ENCODE measurements at places on chromosomes 5 and 9.

DNA sequence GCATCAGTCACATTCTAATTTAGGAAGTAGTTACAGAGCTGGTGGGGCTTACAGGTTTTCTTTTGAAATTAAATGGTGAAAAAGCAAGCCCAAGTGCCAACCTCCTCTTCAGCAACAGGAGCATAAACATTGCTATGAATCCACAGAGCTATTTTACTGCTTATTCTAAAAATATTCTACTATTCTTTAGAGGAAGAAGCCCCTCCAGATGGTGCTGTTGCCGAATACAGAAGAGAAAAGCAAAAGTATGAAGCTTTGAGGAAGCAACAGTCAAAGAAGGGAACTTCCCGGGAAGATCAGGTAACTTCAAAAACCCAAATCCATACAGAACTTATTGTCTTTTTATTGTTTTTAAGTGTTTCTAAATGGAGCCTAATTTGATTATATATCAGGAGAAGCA is 202.8 kb downstream of the CWC27 start:
- peak; percentile 34 for DNase-seq

GRCh38 chr9:94949370-94949769 is 222.9 kb downstream of the AOPEP start:
- DNase-seq = no peak

- peak; percentile 13 for DNase-seq
These were observed 352.4 kb downstream of the CETN3 start for GRCh38 chr5:90056911-90057705.

DNA sequence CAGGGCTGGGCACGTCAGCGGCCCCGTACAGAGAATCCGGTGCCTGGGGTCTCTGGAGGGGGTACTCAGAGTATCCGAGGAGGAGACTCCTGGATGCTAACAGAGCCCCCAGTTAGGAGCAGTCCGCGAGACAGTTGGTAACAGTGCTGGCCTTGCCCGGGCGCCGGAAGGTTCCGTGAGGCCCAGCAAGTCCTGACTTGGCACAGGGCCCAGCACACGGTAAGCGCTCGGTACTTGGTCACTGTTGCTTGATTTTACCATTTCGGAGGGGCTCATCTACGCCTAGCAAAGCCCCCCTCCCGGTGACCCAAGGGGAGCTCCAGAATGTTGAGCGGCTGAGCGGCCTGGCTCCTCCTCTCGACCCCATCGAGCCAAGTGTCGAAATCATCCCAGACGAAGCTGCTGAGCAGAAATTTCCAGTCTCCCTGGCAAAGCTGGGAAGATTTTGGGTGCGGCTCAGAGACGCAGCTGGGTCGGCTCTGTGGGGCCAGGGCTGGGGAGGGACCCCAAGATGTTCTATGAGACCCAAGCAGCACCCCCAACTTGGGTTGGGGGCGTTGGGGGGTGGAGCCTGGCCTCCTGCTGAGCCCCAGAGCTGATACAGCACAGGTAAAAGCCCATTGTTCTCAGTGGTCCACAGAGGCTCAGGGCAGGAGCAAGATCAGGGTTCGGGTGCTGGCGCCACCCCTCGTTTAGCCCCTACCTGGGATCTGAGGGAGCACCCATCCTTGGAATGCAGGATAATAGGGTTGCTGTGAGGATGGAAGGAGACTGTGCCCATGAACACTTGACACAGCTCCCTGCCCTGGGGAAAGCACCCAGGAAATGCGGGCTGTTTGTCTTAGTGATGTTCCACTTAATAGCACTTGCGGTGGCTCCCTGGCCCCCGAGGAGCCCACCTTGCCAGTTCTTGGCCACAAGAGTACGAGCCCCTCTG is 137.2 kb downstream of the C9orf50 start:
- DNase-seq = peak; percentile 91

- DNase-seq = peak; percentile 9
These were observed 136.7 kb downstream of the CD180 start for GRCh38 chr5:67059744-67060490.

- DNase-seq = no peak
These were observed 20.1 kb downstream of the LHFPL2 start for GRCh38 chr5:78628270-78628992.

- DNase-seq = peak; percentile 74
These were observed 144.6 kb upstream of the PCA3 start for GRCh38 chr9:76619640-76620039.

- peak; percentile 67 for DNase-seq
These were observed 79.4 kb downstream of the SLC1A3 start for GRCh38 chr5:36685631-36686288.

GRCh38 chr9:33264003-33264472 is 470 bp downstream of the BAG1 start:
- peak; percentile 4 for DNase-seq

- DNase-seq = no peak
These were observed 964 bp upstream of the COL5A1 start for GRCh38 chr9:134640506-134641172.

DNA sequence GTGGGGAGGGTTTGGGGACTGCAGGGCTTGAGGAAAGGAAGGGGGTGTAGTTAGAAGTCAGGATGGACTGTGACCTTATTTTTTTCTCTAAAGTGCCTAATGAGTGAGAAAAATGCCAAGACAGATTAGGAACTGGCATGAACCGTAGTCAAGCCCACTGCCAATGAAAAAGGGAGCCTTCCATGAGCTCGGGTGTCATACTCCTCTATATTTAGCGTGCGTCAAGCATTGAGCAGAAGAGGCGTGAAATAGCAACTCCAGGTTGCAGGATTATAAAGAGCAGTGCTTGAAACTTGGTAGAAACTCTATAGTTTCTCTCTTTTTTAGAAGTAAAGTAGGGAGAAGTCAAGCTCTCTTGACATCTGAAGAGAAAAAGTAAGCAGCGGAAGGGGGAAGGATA is 1.8 kb downstream of the SGCD start:
- DNase-seq = no peak

- DNase-seq = no peak
These were observed 15.5 kb upstream of the NCS1 start for GRCh38 chr9:130156672-130157071.

GRCh38 chr9:129185991-129186390 is 7.9 kb upstream of the IER5L start:
- DNase-seq = no peak

DNA sequence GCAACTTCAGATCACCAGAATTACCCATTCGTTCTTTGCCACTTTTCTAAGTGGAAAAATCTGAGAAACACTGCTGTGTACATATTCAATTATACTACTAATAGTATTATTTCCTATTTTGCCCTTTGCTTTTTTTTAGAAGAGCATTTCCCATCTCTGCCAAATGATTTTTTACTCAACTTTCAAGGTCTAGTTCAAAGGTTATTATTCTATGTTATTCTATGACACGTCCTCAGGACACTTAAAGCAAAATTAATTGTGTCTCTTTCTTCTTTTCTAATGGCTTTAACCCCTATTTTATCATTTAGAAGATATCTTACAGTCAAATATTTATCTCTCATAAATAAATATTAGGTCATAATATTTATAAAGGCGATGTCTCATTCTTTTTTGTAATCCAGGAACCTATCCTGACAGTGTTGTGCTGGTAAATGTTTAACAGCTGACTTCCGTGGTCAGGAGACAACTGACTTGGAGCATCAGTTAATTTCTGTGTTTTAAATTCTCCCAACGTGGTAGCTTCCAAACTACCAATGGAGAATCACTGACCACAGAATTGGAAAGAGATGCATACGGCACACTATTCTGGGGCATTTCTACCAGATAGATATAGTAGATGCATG is 375.2 kb downstream of the ARRDC3 start:
- no peak for DNase-seq

- no peak for DNase-seq
These were observed 271 bp downstream of the NOL8 start for GRCh38 chr9:92324889-92325268.

GRCh38 chr9:128986671-128987070 is 39.2 kb downstream of the NUP188 start:
- DNase-seq = no peak

GRCh38 chr9:13322828-13323550 is 43.5 kb upstream of the MPDZ start:
- DNase-seq = no peak

DNA sequence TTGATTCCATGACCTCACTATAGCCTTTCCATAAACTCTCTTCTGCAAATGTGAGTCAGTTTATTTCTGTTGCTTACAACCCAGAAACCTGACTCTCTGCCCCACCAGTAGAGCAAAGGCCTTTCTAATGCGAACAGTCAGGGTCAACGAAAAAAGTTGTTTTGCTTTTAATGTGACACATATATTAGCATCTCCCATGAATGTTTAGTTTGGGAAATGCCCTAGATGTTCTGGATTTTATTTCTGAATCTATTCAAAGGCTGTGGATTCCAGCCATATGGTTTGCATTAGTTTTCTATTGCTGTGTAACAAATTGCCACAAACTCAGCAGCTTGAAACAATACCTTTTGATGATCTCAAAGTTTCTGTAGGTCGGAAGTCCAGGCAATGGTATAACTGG is 193.5 kb downstream of the GNA14 start:
- DNase-seq = peak; percentile 51

- no peak for DNase-seq
These were observed 2.2 kb upstream of the UBAC1 start for GRCh38 chr9:135963338-135963737.

DNA sequence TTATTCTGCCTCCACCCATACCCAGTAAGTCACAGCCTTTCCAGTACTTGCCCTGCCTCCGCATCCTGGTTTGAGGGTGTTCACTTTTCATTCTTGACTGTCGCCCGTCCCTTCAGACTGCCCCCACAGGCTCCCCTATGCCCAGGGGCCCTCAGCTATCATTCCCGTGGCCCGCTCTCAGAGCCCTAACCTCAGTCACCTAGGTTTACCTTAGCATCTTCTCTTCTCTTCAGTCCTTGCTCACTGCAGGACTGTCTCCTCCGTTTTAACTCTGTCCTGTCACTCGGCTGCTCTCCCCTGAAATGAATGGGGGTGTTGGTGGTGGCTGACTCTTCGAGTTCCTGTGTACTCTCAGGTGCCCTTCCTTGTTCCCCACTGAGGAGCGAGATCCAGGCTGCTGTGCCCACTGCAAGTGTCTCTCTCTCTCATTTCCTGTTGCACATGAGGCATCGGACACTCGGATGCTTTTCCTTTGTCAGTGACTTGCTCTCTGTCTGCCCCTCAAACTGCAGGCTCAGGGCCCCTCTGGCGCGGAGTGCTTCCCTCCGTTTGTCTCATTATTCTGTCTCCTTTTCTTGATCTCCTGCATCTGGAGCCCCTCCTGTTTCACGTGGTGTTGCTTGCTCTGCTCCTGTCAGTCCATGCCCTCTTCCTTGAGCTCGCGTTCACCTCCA is 89.8 kb downstream of the CACNA1B start:
- DNase-seq = no peak

- DNase-seq = no peak
These were observed 46.0 kb downstream of the CNOT6 start for GRCh38 chr5:180540050-180540694.

- DNase-seq = no peak
These were observed 483.3 kb downstream of the ARHGEF28 start for GRCh38 chr5:74109344-74109743.

GRCh38 chr5:149170299-149170698 is 29.0 kb downstream of the ABLIM3 start:
- peak; percentile 46 for DNase-seq

- no peak for DNase-seq
These were observed 21.4 kb downstream of the SPINK1 start for GRCh38 chr5:147809830-147810666.

DNA sequence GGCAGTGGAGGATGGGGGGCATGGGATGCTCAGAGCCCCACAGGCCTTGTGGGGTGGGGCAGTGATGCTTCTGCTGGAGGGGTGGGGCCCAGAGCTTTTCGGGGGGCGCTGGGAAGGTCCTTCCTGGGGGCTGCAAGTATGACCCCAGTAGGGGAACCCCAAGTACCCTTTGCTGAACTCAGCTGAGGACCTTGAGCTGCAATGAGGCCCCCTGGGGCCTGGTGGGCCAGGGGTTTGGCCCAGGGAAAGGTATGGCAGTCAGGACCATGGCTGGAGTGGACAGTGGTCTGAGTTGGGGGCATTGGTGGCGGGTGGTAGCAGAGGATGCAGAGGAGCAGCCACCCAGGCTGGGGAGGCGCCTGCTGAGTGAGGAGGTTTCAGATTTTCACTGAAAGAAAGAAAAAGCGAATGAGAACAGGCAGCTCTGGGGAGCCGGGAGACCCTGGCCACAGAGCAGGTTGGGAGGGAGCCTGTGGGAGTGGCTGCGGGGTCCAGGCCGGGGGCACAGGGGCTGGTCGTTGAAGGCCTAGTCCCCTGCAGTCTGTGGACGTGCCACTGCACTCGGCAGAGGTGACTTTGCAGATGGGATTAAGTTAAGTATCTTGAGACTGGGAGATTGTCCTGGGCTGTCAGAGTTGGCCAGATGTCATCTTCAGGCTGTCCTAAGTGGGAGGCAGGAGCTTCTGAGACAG is 19.2 kb downstream of the WNK2 start:
- DNase-seq = no peak

GRCh38 chr5:77798456-77798855 is 22.3 kb upstream of the TBCA start:
- DNase-seq = no peak

DNA sequence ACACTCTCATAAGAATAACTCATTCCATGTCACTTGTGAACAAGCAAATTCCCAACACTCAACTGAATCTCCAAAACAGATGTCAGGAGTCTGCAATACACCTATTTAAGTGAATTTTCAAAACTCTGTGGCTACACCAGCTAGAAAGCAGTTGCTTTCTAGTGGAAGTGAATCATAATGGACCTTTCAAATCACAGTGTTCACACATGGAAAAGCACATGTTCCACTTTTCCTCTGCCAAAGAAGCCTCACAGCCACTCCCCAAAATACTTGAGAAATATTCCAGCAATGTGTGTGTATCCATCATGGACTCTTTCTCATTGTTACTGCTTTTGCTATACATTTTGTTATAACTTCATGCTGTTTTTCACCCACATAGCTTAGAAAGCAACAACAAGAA is 17.4 kb downstream of the MARCHF3 start:
- DNase-seq = peak; percentile 83

Data from AG10803 (cell line).